Stimulated activated CD4-positive, alpha-beta T cell treated with anti-CD3 and anti-CD28 coated beads, Interleukin-12 subunit alpha, Interleukin-12 subunit beta, amount 100 ng/mL, for 48 hours (primary cell): ENCODE measurements at places on chromosomes 13 and 19.
A peak's percentile ranks its signal among the peaks of the same experiment; 100 is the strongest.

GRCh38 chr13:19810996-19811881 is 28.5 kb upstream of the PSPC1 start:
- no peak for DNase-seq

- no peak for DNase-seq
Observed at GRCh38 chr13:112875627-112876026, 93.4 kb upstream of the MCF2L start.

GRCh38 chr13:33544308-33544707 is 258.8 kb upstream of the STARD13 start:
- no peak for DNase-seq

DNA sequence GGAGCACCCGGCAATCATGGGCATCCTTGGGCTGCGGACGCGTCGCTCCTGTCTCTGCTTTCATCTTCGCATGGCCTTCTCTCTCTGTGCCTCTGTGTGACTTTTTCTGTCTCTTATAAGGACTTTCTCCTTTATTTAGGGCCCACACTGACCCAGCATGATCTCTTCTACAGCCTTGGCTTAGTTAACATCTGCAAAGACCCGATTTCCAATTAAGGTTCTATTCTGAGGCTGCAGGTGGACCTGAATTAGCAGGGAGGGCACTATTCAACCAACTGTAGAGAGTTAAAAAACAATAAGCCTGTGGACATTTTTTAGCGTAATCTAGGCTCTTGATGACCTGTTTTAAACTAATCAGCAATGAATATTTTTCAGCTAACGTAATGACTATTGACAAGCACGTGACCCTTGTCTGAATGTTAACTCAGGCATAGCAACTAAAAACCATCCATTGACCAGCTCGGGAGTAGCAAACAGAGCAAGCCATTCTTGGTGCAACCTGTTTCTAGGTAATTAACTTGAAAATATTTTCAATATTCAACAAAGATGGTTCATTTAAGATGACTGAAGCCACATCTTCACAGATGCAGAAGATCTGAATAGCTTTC is 15.2 kb downstream of the F10 start:
- DNase-seq = no peak

DNA sequence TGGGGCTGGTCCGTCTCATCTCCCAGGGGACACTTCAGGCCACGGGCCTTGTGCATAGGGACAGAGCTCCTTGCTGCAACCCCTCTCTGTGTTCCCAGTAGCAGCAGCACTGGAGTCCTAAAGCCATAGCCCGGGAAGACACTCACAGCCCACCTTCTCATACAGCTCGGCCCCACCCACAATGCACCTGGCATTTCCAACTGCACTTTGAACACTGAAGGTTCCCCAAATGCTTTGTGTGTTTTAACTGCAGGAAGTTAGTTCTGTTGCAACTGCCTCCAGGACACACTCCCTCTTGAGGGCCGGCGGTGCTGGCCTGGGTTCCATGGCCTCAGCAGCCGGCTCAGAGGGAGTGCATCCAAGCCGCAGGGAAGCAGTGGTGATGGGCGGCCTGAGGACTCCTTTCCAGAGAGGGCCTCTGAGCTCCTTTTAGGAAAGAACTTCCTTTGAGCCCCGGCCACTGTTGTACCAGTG is 22.7 kb upstream of the TMEM255B start:
- DNase-seq = no peak

- DNase-seq = no peak
Observed at GRCh38 chr19:15031675-15032074, 17.6 kb upstream of the CASP14 start.

DNA sequence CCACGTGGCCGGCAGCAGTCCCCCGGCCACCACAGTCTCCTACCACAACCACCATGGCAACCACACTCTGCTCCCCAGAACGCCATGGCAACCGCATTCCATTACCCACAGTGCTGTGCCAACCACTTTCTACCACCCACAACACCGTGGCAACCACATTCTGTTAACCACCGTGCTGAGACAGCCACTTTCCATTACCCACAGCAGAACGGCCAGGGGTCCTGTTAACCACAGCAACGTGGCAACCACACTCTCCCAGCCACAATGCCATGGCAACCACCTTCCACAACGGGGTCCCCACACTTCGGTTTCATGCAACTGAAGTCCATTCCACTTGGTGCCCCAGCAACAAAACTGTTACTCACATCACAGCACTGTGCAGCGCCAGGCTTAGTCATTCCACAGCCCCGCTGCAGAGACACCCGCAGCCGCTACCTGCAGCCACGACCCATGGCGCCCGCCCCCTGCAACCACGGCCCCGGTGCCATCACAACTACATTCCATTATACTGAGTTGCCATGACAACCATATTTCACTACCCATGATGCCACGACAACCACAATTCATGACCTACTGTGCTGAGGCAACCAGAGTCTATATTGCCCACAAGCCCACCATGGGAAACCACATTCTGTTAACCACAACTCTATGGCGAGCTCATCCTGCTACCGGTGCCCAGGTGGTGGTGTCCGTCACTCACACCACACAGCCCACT is 10.0 kb downstream of the DPF1 start:
- DNase-seq = peak; percentile 60

GRCh38 chr13:90839061-90839460 is 508.4 kb upstream of the MIR17HG start:
- no peak for DNase-seq

DNA sequence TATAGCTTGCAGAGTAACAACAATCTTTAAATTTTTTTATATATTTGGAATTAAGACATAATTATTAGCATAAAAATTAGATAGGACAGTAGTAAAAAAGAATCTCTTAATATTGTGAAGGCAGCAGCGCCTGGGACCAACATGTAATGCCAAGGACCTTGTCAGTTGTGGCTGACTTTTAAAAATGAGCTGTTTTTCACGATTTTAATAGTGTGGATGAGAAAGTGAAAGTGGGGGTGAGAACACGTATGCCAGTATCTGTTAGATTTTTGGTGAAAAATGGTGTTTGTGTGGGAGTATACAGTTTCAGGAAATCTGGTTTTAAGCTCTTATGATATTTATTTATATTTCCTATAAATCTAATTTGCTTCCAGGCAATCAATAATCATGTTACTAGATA is 125.2 kb downstream of the LMO7 start:
- peak; percentile 30 for DNase-seq

GRCh38 chr13:74036373-74036772 is 97.8 kb downstream of the KLF12 start:
- no peak for DNase-seq

- DNase-seq = no peak
Observed at GRCh38 chr19:30670011-30670329, 297.8 kb downstream of the ZNF536 start.

DNA sequence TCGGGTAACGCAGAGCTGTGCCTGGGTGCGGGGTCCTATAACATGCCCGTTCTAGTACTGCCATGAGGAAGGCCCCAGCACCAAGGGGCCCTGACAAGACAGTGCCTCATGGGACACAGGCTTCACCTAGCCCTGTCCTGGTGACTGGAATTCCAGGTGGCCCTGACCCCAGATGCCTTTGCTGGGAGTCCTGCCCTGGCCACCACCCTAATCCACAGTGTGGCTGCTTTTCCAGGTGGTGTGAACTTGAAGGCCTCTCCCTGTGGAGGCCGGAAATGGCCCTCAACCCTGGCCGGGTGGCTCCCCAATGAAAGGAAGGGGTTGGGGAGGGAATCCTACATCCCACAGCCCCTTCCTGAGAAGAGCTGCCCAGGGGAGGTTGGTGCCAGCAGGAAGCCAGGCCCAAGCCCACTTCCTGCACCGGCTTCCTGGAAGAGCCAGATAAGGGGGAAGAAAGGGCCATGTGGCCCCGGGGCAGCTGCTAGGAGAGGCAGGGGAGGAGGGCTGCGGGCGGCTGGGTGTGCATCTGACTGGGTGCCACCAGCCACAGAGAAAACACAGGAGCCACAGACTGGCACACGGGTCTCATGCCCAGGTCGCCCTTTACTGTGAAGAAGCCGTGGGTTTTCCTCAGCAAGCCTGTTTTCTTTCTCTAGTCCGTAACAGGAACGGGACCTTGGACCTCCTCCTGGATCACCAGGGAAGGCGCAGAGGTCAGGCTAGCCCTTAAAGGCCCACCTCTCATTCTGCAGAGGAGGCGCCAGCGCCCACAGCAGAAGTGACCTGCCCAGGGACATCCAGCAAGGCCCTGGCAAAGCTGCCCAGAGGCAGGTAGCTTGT is 4.7 kb downstream of the LSM4 start:
- DNase-seq = no peak

GRCh38 chr19:30541575-30541974 is 169.4 kb downstream of the ZNF536 start:
- DNase-seq = no peak

GRCh38 chr19:45641274-45642105 is 2.3 kb upstream of the EML2 start:
- peak; percentile 89 for DNase-seq

- no peak for DNase-seq
Observed at GRCh38 chr19:8449830-8450229, 5.1 kb downstream of the HNRNPM start.

GRCh38 chr13:41919741-41920487 is 41.0 kb downstream of the VWA8 start:
- DNase-seq = no peak

DNA sequence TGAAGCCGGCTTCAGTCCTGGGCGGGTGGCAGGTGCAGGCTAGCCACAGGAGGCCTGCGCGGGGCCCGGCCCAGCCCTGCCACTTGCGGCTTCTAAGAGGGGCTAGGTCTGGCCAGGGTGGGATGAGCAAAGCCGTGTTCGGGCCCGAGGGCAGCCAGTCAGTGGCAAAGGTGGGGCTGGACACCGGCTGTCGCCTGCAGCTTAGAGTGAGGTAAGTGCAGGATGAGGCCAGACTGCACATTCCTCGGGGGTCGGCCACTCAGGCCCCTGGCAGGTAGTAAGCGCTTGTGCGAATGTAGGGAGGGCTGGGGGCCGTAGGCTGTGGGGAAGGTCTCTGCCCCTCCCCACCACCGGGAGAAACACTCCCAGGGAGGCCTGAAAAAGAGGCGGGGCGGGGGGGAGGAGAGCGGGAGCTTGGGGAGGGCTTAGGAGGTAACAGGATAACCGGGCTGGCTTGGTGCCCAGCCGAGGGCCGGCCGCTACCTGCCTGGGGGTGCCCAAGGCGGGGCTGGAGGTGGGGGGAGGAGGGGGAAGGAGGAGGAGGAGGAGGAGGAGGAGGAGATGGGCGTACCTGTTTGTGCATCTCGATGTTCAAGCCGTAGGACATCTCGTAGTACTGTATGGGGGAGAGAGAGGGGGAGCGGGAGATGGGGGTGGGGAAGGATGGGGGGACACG is 6.4 kb downstream of the TLE5 start:
- DNase-seq = no peak

DNA sequence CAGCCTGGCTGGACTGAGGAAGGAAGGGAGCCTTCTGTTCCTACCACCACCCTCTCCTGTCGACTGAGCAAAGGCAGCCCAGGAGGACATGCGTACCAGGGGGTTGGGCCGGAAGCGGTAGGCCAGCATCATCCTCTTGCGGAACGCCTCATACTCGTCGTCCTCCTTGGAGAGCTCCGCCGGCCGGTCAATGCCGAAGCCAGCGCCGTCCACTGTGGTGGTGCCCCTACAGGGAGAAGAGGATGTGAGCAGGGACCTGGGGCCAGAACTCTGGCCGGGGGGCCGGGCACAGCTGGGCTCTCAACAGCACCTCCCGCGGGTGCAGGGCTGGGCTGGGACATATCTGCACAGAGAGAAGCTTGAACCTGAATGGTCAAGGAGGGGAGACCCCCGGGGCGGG is 3.8 kb upstream of the TM6SF2 start:
- DNase-seq = no peak

GRCh38 chr19:2758601-2759313 is 18.9 kb upstream of the SLC39A3 start:
- DNase-seq = no peak

GRCh38 chr19:55579766-55580621 is 654 bp downstream of the ZNF579 start:
- no peak for DNase-seq

DNA sequence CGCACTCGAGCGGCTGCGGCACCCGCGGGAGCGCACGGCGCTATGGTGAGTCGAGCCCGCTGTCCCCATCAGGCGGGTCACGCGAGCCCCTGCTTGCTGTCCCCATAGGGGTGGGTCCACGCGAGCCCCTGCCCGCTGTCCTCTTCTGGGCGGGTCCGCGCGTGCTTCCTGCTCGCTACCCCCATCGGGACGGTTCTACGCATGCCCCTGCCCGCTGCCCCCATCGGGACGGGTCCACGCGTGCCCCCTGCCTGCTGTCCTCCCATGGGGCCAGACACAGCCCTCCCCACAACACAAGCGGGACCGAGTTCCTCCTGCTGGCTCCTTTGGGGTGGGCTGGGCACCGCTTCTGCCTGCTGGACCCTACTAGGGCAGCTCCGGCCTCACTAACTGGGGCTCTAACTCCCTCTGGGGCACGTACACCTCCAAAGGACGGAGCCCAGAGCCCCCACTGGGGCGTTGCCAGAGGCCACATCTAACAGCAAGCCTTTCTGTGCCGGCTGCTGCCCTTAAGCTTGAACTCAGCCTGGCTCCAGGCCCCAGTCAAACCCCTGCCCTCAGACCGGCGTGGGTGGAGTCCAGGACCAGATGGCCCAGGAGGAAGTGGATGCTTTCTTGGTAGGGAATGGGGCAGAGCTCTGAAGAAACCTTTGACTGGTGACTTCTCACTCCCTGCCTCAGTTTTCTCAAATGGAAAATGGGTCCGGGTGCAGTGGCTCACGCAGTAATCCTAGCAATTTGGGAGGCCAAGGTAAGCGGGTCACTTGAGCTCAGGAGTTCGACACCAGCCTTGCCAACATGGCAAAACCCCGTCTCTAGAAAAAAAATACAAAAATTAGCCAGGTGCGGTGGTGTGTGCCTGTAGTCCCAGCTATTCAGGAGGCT is 722 bp downstream of the COLGALT1 start:
- DNase-seq = no peak

- DNase-seq = no peak
Observed at GRCh38 chr13:39599842-39600241, 3.2 kb downstream of the LHFPL6 start.

DNA sequence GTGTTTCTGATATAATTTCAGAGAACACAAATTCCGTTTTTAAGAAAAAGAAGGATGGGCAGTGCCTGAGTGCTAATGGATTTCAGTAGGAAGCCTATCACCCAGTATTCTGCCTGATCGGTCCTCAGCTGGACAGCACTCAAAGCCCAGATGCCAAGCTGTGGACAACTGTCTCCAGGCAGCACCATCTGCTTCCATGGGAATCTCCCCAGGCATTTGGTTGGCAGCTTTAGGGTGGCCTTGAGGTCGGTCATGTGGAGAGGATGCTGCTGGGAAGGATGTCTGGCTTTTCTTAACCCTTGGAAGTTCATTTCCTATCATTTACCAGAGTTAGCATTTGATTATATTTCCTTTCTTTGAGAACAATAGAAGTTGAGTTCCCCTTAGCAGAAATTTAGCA is 311.7 kb downstream of the TBC1D4 start:
- DNase-seq = no peak

- DNase-seq = no peak
Observed at GRCh38 chr13:114283576-114283975, 2.2 kb downstream of the UPF3A start.

GRCh38 chr13:113539822-113540221 is 44.7 kb upstream of the TFDP1 start:
- DNase-seq = no peak

- no peak for DNase-seq
Observed at GRCh38 chr13:50757008-50757407, 86.5 kb downstream of the DLEU7 start.

- DNase-seq = no peak
Observed at GRCh38 chr13:105047676-105048295, 1487.7 kb downstream of the EFNB2 start.
